Stimulated activated CD8-positive, alpha-beta memory T cell treated with anti-CD3 and anti-CD28 coated beads, Interleukin-2, amount 100 ng/mL, for 1 hour (primary cell): ENCODE measurements at places on chromosomes 13 and 19.

DNA sequence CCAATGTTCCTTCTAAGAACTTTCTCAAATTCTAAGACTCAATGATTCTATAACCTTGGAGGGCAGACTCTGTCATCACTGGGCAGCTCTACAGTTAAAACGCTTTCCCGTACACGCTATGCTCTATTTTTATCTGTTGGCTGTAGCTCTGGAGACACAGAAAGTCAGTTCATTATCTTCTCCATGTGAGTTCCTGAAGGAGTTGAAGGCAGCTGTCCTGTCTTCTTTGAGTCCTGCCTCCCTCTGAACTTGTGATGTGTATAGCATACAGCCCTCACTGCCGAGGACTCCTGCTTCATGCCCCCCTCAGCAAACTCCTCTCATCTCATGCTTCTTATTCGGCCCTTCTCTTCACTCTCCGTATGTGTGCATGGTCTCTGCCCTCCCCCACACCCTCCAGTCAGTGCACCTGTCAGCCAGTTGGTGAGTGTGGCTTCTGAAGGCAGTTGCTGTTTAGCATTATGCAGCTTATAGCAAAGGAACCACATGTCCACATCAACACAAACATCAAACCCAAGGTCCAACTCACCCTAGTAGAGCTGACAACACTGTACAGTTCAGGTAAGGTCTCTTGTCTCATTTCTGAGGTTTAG is 504.9 kb downstream of the DIAPH3 start:
- no peak for DNase-seq

DNA sequence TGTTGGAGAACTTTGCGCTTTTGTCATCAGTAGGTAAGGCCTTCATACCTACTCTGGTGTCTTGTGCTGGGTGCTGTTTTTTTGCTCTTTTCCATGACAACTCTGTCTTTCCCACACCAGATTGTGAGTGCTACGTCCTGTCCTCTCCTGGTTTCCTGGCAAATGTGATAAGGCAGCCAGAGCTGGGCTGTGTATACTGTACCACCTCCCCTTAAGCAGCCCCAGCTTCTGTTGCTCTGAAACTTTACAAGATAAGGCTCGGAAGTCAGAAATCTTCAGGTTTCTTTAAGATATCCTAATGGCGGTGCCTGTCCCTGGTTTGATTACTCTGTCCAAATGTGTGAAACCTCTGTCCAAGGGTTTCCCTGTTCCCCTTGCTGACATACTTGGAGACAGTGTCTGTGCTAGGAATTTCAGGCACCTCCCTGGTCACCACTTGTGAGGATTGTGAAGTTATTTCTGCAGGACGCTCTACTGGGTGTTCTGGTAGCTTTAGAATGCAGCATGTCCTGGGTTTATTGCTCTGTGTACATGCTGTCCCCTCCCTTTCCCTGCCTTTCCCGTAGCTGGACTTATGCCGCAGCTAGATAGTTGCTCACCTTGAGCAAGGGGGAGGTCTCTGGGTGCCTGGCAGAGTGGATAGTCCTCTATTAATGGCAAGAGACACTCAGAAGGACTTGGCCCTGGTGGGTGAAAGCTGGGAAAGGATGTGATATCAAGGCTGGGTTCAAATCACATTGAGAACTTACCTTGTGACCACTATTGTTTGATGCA is 7.0 kb downstream of the ZNF749 start:
- no peak for DNase-seq

GRCh38 chr13:109776575-109776974 is 9.8 kb downstream of the IRS2 start:
- DNase-seq: no peak

DNA sequence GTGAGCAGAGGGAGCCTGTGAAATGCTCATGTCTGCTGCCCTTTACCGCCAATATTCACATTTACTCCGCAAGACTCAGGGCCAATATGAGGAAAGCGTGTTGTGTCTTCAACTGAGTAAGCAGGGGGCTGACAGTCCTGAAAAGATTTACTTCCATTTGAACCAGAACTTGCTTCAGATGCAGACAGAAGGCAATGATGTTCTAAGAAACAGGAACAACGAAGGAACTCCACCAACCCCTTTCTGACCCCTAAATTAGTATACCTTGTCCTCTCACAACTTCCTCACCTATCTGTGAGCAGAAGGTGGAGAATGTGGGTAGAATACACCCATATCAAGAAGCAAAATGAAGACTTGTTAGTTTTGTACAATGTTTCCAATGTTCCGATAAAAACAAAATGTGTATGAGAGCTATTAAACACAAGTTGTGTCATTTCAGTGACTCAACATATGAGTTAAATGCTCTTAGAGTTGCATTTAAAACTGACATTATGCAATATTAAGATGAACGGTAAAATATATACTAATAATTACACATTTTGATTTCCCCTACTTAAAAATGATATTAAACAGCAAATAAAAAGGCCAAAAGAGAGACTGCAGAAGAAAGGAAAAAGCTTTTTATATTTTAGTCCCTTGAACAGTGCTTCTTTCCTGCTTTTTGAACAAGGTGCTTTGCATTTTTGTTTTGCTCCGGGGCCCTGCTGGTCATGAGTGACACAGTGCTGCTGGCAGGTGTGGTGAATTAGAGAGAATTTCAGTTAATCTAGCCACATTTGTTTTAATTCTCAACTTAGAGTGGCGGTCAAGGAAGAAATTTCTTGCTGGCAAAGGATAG is 16.0 kb downstream of the TMEM272 start:
- DNase-seq: no peak

DNA sequence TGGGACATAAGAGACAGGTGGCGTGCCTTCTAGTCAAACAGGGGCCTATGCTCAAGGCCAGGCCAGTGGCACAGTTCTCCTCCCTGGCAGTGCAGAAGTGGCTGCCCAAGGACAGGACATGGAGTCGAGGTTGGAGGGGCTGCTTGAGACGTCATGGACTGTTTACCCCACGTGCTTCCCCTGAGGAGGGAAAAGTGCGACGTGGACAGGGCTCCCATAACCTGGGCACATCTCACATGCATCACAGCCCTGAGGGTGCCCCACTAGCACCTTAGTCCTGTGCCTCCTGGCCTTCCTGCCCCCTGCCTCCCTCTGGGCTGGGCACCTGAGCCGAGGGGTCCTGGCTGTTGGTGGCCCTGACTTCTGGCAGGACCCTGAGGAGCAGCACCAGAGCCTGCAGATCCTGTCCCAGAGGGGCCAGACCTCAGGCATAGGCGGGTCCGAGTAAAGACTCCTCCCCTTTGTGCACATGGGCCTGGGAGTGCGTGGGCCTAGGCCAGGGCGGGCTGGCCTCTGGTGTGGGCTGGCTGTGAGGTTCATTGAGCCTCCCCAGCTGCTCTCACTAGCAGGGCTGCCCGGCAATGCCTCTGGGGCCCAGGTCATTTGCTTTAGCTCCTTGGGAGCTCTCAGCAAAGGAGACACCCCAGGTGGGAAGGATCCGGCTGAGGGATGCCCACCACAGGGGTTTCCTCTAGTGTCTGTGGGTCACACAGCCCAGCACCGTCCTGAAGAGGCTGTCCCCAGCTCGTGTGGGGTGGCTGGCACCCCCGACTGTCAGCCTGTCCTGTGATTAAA is 65.7 kb downstream of the CEBPG start:
- no peak for DNase-seq

DNA sequence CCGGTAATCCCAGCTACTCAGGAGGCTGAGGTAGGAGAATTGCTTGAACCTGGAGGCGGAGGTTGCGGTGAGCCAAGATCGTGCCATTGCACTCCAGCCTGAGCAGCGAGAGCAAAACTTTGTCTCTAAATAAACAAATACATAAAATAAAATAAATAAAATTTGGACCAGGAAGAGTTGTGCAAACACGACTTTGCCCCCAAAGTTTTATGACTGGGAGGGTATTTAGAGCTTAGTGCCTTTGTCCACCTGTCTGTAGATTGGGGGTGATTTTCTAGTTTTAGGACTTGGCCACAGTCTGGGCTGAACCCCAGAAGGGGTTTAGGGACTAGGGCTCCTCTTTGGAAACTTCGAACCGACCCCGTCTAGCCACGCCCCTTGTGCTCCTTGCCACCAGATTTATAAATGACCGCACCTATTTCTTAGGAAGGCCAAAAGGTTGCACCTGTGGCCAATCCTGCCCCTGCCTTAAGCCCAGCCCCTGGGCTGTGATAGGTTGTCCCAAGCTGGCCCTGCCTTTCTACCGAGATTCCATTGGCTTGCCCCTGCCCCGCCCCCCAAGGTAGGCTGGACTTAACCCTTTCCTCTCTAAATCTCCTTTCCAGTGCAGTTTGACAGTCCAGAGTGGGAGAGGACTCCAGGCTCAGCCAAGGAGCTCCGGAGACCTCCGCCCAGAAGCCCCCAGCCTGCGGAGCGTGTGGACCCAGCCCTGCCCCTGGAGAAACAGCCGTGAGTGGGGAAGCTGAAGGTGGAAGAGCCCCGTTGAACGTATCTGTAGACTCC is 5.3 kb downstream of the SHD start:
- DNase-seq: no peak
